ENCODE measurements at places on chromosomes 5 and 9.

GRCh38 chr9:87350915-87351314, 146.8 kb upstream of the DAPK1 start:
- no peak for DNase-seq

- DNase-seq: no peak
These were observed 175.0 kb upstream of the ISL1 start for GRCh38 chr5:51208296-51208695.

- DNase-seq: no peak
These were observed 43.4 kb downstream of the DPYSL3 start for GRCh38 chr5:147466360-147466980.

DNA sequence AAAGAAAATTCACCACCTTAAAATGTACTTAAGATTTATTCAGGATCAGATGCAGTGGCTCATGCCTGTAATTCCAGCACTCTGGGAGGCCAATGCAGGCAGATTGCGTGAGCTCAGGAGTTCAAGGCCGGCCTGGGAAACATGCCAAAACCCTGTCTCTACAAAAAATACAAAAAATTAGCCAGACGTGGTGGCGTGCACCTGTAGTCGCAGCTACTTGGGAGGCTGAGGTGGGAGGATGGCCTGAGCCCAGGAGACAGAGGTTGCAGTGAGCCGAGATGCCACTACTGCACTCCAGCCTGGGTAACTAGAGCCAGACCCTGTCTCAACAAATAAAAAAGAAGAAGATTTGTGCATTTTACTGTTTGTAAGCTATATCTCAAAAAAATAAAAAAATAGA, 34.7 kb upstream of the GFPT2 start:
- no peak for DNase-seq

GRCh38 chr5:9090381-9091026, 455.4 kb downstream of the SEMA5A start:
- no peak for DNase-seq

DNA sequence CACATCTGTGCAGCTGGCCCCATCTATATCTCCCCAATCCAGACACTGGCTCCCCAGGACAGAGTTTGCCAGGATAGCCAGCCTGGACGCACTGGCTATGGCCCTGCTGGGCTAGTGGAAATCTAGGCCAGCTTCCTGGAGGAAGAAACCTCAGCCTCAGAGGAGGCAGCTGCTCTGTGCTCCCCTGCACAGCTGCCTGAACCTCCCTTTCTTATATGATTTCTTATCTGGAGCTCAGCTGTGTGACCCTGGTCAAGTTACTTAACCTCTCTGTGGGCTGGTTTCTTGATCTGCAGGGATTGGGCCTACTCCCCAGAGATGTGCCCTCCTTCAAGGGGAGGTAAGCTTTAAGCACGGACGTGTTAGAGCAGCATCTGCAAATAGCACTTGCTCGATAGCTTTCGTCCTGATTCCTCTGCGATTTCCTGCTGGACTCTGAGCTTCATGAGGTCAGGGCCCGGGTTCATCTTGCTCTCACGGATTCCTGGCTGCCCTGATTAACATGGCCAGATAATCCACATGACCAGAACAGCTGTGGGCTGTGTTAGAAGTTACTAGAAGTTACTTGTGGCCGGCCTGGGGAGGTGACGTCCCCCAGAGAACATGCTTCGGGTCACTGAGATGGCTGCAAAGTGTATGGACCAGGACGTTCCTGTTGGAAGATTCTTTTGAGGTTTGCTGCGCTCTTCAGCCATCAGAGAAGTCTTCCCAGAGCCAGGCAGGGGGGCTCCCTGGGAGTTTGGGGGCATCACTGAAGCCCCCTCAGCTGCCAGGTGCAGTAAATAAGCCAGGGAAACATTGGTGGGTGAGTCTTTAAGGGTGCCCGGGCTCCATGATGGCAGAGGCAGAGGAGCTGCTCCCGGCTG, 14.5 kb downstream of the C9orf50 start:
- no peak for DNase-seq

GRCh38 chr5:55856516-55857246, 5.5 kb downstream of the IL31RA start:
- no peak for DNase-seq

DNA sequence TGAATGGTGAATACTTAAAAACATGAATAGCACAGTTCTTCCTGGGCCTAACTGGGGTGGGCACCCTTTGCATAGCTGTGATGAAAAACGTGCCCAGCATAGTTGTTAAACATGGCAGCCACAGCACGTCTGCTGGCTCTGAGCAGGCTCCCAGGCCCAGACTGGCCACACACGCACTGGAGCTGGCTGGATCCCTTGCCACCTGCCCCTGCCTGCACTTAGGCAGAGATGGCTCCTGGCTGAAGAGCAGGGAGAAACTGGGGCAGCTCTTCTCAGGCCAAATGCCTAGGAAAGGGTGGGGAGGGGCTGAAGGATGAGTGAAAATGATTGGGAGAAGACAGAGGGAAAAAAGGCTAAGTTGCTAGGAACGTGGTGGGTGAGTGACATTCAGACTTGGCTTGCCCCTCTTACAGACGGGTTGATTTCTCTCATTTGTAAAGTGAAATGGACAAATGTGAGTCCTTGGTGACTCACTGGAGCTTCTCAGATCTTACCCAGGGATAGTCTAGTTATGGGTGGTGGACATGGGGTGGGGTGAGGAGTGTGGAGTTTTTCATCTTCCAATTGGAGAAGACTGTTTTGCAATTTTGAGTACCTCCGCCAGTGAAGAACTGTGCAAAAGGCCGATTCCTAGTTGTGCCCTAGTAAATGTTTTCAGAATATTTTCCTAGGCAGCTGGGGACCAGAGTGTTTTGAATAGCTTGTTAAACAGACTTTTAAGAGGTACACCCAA, 42.4 kb downstream of the TRIO start:
- DNase-seq: no peak

DNA sequence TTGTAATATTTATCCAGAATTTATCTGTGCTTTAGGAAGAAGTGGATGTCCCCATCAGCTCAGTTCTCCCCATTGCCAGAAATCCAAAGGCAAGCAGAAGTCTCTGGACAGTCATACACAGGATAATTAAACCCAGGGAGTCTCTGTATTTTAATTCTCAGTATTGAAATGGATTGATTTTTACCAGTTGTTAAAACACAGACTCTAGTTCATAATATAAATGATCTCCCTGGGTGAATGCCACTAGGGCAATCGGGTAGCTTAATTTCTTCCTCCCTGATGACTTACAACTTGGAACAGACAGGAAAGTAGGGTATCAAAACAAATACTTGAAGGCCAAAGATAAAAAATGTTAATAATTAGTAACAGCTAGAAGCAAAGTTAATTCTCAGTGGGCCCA, 66.5 kb upstream of the DAP start:
- DNase-seq: no peak

DNA sequence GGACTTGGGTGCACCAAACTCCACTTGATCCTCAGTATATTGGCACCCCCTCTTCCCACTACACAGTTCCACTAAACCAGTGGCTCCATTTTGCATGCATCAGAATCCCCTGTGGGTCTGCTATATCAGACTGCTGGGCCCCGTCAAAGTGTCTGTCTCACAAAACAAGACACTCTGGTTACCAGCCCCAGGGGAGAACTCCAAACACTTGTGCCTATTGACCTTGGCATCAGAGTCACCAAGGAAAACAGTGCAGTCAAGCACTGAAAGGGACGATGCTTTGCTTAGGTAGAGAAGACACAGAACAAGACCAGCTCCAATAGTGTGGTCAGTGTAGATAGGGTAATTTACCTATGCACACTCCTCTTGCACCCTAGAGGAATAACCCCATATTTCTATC, 205.8 kb upstream of the RAI14 start:
- no peak for DNase-seq

DNA sequence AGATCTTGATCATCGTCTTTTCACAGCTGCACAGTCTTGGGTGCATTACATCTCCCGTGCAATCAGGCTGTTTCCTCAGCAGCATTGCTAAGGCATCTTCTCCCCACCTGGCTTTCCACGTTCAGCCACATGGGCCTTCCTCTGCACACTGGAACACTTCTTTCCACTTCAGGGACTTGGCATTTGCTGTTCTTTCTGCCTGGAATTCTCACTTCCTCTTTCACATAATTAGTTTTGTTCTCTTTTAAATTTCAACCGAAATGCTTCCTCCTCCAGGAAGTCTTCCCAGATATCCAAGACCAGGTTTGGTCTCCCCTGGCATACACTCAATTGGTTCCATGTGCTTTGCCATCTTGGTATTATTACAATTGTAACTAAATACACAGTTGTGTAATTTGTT, 43.8 kb downstream of the WHRN start:
- DNase-seq: no peak

DNA sequence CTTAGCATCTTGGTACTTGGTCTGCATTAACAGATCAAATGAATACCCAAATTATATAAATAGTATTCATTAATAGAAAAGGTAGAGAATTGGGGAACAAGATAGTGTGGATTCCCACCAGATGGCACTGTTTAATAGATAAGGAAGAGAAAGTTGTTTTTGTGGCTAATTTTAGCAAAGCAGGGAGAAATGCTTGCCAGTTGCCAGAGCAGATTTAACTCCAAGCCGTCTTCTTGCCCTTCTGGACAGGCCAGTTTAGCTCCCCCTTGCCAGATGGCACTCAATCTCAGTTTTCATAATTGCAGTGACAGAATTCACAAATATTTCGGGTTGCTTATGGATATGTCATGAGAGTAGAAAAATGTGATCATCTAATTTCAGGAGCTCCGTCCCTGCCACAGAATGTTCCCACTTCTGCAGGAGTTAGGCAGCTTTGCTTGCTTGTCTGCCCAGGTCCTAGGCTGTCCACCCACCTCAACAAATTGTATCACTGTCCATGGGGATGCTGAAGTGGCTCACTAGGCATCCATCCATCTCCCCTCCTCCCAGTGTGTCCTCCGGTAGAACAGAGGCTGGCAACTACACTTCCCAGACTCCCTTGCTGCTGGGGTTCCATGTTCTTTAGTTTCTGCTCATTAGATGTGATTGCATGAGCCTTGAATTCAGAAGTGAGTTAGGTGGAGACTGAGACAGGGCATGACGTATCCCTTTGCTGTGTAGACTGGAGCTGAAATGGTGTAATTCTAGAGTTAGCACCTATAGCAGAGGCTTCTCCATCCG, 11.8 kb upstream of the HEXB start:
- DNase-seq: no peak

- no peak for DNase-seq
These were observed 237.0 kb downstream of the TENT4A start for GRCh38 chr5:6950250-6950649.

DNA sequence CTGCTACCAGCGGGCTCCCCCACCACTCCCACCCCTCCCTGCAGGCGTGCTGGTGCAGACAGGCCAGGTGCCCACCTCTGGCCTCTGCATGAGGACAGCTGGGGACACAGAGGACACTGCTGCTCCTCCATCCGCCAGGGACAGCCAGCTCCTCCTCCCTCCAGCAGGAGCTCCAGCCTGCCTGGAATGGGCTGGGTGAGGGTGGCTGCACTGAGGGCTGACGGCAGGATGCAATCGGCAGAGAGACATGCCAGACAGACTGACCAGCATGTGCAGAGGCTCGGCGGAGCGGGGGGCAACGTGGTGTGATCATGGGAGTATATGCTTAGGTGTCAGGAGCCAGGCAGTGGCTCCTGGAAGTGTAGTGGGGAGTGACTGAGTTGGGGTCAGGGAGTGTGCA, 68.4 kb downstream of the RASGEF1C start:
- DNase-seq: no peak

Measured in stimulated activated CD8-positive, alpha-beta memory T cell treated with anti-CD3 and anti-CD28 coated beads, Interleukin-7, amount 100 ng/mL, for 1 hour (primary cell).